Choroid plexus epithelial cell (primary cell): ENCODE measurements at places on chromosomes 2 and 18.

DNA sequence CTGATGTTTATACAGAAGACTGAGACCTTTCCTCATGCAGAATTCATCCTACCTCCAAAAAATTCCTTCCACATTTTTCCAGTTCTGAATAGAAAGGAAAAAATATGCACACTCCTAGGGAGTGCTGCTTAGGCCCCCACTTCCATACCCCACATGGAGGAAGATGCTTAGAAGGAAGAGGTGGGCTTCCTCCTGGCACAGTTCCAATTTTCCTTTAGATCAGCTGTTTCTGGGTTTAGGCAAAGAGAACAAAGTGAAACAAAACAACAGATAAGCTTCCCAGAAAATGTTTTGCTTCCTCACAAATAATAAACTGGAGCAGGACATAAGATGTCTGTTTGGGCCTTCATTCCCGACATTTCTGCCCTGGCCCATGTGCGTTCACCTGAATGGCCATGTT is 172.6 kb downstream of the PRPF40A start:
- DNase-seq, result no peak

GRCh38 chr2:207920321-207920720 is 105.0 kb downstream of the PLEKHM3 start:
- no peak for DNase-seq

DNA sequence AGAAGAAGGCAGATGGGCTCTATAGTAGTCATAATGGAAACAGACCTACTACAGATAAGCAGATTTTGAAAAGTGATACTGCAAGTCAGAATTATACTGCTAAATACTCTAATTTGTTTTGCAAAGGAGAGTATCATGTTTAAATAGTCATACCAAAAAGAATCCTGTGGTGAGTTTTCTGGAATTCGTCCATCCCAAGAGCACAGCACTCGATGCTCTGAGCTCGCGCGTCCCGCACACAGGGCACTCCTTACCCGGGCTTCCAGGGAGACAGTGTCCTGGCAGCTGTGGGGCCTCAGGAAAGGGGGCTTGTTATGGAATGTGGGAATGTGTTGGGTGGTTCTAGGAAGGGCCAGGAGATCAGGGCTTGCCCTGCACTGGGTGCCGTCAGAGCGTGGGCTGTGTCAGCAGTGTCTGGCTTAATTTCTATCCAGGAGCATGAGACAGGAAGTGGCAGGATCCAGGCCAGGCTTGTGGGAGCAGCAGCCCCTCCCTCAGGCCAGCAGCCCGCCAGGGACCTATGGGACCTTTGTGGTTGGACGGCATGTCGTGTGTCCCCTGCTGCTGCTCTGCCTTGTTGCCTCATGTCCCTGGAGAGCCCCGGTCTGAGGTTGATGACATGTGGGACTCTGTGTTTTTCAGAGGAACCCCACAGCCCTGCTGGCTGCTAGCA is 193.2 kb upstream of the TPO start:
- DNase-seq, result peak; percentile 77

- no peak for DNase-seq
Measured at GRCh38 chr2:86623043-86623493, 597 bp downstream of the RNF103 start.

GRCh38 chr2:220202066-220202465 is 574.6 kb downstream of the SLC4A3 start:
- DNase-seq, result no peak

- no peak for DNase-seq
Measured at GRCh38 chr2:239876271-239876947, 148.7 kb downstream of the NDUFA10 start.

GRCh38 chr2:163453920-163454319 is 281.9 kb downstream of the FIGN start:
- peak; percentile 46 for DNase-seq

DNA sequence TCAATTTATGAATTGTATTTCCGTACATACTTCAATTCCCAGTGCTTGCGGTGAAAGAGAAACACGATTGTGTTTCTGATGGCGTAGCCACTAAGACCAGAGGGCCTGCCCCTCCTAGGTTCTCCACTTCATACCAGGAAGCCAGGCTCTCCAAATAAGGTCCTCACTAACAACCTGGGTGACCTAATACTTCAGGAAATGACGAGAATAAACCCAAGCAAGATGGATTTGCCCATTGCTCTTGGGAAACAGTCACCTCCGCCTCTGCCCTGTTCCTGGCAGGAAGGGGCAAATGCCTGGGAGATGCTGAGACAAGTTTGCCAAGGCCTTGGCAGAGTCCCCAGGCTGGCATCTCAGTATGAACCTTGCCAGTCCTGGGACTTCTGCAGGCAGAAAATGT is 41.8 kb downstream of the TTC32 start:
- no peak for DNase-seq

GRCh38 chr2:144211826-144212225 is 308.1 kb downstream of the ZEB2 start:
- peak; percentile 35 for DNase-seq

DNA sequence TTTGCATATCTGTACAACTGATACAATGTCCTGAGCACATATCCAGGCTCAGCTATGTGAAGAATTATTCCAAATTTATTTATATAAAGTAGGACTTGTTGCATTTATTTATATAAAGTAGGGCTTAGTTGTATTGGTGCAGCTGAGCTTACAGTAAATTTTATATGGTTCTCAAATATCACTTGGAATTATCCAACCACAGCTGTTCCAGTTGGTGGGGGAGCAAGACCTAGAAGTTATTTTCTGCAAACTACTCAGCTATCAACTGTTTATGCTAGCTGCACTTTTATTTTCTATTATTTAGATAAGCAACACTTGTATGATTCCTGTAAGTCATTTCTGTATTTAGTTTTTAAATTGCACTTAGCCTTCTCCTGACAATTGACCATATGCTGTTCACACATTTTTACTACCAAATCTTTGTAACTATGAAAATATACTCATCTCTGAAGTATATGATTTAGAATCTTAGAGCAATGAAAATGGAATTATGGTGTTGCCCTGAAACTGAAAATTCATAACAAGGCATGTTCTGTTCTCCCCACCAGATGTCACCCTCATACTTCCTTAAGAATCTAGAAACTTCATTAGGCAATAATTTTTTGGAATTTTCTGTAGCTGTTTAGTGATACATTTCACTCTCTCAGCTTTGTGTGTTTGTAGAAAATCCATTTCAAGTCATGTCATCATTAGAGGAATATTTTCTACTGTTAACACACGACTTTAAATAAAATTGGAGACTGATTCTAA is 157.0 kb upstream of the CBLN2 start:
- peak; percentile 67 for DNase-seq

DNA sequence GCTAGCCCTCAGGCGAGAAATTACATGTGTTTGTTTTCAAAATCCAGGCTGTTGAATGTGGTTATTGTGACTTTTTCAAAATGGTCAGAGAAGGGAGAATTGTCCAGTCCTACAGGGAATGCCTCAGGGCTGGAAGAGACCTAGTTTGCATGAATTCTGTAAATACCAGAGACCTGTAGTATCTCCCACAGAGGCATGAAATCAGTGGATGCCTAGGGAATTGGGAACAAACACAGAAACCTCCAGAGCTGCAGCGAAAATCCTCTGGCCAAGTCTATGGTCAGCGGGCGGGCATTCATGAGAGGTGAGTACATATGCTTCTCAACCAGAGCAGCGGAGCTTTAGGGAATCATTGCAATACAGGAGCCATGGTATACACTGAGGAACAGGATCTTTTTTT is 1596.5 kb upstream of the NXPH2 start:
- no peak for DNase-seq

DNA sequence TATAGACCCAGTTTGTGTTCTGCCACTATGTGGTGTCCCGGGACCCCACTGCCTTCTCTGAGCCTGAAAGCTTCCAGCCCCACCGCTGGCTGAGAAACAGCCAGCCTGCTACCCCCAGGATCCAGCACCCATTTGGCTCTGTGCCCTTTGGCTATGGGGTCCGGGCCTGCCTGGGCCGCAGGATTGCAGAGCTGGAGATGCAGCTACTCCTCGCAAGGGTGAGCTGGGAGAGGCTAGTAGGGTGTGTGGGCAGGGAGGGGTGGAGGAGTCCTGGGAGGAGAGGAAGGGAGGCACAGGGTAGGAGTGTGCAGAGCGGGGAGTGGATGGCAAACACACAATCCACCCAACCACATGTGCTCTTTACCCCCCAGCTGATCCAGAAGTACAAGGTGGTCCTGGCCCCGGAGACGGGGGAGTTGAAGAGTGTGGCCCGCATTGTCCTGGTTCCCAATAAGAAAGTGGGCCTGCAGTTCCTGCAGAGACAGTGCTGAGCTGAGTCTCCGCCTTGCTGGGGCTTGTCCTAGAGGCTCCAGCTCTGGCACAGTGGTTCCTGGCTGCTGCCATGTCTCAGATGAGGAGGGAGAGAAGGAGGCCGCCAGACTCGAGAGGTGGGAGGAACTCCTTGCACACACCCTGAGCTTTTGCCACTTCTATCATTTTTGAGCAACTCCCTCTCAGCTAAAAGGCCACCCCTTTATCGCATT is 16.9 kb downstream of the PRKAG3 start:
- no peak for DNase-seq

DNA sequence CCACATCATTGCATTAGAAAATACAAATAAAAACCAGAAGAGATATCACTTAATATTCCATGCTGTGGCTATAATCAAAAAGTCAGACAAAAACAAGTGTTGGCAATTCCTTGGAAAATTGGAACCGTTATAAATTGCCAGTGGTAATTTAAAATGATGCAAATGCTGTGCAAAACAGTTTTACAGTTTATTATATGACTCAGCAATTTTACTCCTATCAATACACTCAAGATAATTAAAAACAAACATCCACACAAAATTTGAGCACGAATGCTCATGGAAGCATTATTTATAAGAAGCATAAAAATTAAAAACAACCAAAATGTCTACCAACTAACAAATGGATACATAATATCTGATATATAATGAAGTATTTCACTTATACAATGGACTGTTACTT is 728.8 kb downstream of the CBLN2 start:
- no peak for DNase-seq

- no peak for DNase-seq
Measured at GRCh38 chr18:31403409-31403808, 26.8 kb downstream of the DSG4 start.

- DNase-seq, result peak; percentile 87
Measured at GRCh38 chr2:9594366-9595054, 36.3 kb downstream of the YWHAQ start.

- peak; percentile 64 for DNase-seq
Measured at GRCh38 chr2:32425719-32426141, 68.9 kb downstream of the BIRC6 start.

GRCh38 chr2:18824325-18824790 is 235.0 kb upstream of the NT5C1B start:
- DNase-seq, result no peak

DNA sequence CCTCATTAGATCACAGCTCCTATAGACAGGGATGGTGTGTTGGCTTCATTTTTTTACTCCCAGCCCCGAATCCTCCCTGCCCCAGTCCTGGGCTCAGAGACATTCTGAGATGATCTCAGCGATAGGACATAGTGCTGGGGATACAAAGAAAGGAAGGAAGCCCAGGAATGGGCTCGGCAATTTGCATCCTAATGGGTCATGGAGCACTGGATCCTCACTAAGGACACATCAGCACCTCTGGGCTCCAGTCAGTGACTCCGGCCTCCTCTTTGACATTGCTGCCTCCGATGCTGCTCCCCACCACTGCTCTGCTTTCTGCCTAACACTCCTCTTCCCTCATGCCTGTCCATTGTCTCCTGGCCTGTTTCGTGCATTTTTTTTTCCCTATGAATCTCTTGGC is 489.1 kb downstream of the STK39 start:
- DNase-seq, result no peak

DNA sequence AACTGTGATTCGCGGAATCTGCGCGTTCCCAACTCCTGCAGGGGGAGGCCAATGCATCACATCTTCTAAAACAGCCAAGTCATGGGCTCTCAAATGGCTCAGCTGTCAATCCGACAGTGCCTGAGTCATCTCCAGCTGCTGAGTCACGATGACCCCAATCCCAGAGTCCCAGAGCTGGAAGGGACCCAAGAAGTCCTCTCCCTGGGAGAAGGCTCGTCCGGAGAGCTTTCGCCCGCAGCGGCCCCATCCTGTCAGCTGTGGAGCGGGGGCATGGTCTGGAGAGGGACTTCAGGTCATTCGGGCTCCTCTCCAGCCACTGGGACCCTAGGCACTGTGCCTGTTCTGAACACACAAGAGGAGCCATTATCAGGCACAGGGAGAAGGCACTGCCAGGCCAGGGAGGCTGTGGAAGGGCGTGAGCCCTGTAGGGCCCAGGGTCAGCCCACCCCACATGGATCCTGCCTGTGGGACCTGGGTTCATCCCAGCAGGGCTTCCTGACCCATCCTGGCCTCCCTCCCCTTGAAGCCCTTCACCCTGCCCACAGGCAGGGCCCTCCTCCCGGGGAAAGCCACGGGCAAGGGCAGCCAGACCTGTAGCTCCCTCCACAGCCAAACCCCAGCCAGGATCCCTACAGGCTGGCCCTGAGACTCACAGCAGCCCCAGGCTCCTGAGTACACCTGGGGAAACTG is 47.6 kb upstream of the GPC1 start:
- peak; percentile 92 for DNase-seq

- no peak for DNase-seq
Measured at GRCh38 chr2:145530653-145531052, 1010.7 kb upstream of the ZEB2 start.

GRCh38 chr2:182366628-182367027 is 60.2 kb downstream of the PDE1A start:
- DNase-seq, result peak; percentile 80

DNA sequence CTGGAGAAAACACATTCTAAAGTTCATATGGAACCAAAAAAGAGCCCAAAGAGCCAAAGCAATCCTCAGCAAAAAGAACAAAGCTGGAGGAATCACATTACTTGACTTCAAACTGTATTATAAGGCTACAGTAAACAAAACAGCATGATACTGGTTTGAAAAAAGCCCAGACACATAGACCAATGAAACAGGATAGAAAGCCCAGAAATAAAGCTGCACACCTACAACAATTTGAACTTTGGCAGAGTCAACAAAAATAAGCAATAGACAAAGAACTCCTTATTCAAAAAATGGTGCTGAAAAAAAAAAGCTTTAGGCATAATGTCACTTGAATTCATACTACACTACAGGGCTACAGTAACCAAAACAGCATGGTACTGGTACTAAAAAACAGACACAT is 289.6 kb downstream of the NR4A2 start:
- DNase-seq, result no peak

GRCh38 chr2:162520959-162521358 is 177.0 kb downstream of the GCA start:
- no peak for DNase-seq

DNA sequence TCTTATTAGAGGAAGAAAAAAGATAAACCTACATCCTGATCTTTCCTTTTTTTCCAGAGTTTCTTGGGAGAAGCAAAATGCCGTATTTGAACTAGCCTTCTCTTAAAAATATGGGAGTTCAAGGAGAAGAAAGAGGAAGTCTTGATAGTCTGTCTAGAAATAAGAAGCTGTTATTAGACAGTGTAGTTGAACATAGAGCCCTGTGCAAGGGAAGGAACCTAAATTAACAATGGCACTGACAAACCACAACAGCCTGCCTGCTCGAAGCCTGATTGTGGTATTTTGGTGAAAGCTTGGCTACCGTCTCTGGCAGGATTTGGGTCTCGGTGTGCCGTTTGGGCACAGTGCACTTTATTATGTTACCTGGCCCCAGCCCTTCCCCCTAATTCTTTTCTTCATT is 17.1 kb downstream of the SMARCAL1 start:
- no peak for DNase-seq
